ENCODE measurements at places on chromosomes 6 and 20.

GRCh38 chr6:167398214-167399050 is 73.5 kb downstream of the TTLL2 start:
- no peak for DNase-seq

DNA sequence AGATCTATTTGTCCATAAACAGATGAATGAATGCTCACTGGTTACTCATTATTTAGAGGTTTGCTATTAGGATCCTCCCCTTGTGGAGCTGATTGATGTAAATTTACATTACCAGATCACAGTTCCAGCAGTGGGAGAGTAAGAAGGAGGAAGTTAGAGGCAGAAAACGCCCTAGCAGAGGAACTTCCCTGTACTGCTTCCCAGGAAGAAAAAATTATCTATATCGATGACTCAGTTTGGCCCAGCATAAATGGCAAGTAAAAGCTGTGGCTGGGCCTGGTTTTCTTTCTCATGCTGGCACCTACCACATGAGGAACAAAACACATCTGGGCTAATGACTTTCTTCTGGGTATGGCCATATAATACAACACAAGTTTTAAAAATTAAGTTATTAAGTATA is 35.7 kb downstream of the DNAAF9 start:
- no peak for DNase-seq

DNA sequence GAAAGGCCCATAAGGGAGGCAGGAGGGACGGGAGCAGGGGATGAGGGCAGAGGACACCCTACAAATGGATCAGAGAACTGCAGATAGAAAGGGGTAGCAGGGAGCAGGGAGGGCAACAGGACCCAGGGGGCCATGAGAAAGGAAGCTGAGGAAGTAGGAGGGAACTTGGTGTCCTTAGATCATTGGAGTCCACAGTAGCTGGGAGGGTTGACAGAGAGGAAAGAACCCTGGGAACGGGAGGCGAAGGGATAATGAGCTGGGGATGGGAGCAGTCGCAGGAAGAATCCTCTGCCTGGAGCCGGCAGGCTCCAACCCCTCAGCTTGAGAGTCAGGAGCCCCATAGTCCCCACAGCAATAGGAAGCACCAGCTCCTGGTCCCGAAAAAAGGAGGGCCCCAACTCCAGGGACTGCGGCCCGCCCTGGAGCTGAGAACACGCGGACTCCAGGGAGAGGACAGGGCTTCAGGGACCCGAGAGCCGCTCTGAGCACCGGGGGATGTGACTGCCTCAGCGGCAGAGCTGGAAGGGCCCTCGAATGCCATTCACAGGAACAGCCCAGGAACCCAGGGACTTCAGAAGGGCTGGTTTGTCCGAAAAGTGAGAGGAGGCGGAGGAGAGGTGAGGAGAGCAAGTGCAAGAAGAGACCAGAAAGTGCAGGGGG is 32.7 kb downstream of the HLA-A start:
- DNase-seq = no peak

DNA sequence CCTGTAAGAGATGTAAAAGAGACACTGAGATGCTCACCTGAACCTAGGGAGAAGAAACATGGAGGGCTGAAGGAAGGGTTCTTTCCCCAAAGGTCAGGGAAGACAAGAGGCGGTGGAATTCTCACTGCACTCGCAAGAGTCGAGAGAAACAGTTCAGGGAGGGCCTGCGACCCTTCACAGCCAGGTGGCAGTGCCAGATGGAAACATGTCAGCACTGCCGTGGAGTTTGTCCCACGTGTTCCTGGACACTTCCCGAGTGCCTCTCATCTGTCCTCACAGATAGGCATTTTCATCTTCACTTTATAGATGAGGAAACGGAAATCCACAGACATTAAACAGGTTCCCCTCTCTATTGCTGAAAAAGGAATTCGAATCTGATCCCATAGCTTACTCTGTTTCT is 70.4 kb upstream of the SYNJ2 start:
- no peak for DNase-seq

DNA sequence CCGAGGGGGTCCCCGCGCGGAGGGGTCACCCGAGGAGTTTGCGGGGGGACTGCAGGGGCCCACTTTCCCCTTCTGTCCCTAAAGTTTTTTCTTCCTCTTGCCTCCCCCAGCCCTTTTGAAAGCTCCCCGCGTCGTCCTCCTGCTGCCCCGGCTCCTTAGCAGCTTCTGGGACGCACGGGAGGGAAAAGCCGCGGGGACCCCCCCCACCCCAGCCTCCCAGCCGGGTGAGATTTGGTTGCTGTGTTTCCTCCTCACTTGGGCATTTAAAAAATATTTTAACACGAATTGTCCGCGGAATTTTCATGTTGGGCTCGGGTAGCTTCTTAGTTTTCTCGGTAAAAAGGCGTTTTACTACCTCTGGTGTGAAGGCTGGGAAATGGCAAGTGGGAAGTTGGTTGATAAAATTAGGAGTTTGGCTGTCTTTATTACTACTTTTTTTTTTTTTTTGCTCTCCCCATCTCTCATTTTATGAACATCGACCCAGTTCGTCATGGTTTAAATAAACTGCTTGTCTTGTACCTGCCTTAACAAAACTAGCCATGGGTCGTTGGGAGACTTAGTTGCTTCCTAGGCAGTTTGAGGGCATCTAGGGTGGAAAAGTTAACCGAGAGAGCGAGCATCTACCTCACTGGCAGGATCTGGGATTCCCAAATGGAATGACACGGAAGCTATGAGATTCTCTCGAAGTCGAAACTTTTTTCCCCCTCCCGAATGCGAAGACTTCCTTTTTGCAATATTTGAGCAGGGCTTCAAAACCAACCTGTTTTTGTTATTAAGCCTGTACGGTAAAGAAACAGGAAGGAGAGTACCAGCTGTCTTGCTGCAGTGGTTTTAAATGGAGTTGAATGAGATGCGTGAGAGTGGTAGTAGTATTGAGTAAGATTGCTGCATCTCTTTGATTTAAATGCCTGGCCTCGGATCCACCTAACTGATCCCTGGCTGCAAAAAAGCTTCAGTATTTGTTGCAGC is 868 bp downstream of the NCOA3 start:
- DNase-seq = no peak

DNA sequence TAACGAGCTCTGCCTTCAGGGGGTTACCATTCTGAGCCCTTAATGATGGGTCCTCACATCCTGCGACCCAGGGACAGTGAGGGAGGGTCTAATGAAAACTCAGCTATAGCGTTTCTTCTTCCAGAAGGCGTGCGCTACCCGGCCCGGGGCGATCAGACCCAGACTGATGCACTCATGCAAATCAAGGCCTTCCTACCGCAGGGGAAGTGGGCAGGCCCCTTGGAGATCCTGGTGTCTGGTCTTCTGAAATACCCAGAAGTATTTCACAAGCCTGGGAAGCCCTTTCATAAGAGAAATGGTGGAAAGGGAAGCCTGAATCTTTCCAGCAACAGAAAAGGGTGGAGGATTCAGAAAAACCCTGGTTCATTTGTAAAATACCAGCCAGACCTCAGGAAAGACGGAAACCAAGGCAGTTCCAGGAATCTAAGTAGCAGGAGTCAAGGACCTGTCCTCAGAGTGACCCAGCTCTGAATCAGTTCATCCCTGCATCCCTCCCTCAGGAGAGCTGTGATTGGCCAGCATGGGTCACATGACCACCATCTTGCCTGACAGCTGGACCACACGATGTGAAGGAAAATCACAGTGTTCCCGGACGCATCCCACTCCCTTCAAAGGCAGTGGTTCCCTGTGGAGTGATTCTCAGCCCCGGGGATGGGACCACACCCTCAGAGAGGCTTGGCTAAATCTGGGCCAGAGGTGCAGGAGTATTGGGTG is 12.7 kb downstream of the BFSP1 start:
- DNase-seq = no peak

- no peak for DNase-seq
Measured at GRCh38 chr6:41342241-41342640, 6.8 kb downstream of the NCR2 start.

DNA sequence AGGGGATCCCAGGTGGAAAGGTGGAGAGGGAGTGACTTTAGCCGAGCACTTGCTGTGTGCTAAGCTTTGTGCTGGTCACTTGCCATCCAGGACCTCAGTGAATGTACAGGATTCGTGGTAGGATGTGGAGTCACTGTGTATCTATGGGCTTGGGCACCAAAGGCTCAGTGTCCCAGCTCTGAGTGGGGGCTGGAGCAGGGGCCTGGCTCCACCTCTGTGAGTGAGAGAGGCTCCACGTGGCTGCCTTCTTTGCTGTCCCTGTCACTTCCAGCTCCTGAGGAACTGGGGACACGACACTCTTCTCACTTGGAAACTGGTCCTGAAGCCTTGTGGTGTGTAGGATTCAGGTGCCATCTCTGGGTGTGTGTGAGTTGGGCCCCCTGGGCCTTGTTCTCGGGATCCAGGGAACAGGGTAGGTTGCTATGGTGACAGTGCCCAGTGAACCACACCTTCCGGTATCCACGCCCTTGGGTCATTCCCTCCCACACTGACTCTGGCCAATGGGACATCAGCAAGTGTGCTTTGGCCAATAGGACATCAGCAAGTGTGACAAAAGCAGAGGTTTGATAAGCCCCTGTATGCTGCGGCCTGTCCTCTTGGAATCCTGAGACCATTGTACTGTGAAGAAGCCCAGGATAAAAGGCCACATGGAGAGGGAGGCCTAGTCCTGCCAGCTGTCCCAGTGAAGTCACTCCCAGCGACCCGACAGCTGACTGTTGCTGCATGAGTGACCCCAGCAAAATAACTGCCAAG is 87.7 kb downstream of the CDH22 start:
- no peak for DNase-seq

DNA sequence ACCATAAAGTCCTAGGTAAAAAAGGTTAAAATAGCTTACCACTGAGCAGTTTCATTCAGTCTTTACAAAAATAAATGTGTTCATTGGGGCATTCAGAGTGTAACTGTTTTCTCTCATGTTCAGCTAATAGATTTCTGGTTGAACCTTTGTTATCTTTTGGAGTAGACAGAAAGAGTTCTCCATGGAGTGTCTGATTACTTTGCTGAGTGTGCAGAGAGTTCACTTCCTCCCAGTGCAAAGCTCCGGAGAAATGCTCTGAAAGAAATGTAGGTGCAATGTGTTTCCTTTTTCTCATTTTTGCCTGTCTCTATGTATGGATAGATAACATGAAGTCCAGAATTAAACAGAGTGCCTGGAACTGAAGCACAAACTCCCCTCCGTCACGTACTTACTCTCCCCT is 52.6 kb downstream of the JAG1 start:
- DNase-seq = no peak

DNA sequence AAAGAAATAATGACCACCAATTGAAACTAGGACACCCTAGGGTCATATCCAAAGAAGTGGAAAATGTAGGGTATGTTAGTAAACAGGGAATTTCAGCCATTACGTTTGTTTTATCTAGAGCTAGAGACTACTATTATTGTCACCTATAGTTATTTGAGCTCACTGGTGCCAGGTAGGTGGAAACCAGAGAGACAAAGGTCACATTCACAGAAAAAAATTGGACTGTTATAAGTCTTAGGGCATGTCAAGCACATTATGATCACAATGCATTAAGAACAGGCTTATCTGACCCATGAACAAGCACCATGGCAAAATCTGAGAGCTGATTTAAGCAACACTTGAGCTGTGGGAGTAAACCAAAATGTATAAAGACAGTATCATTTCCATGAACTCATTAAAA is 530.1 kb upstream of the CITED2 start:
- DNase-seq = no peak

- no peak for DNase-seq
Measured at GRCh38 chr20:17655865-17656479, 26.1 kb downstream of the RRBP1 start.

GRCh38 chr6:109623288-109623687 is 67.7 kb downstream of the AK9 start:
- DNase-seq = no peak

DNA sequence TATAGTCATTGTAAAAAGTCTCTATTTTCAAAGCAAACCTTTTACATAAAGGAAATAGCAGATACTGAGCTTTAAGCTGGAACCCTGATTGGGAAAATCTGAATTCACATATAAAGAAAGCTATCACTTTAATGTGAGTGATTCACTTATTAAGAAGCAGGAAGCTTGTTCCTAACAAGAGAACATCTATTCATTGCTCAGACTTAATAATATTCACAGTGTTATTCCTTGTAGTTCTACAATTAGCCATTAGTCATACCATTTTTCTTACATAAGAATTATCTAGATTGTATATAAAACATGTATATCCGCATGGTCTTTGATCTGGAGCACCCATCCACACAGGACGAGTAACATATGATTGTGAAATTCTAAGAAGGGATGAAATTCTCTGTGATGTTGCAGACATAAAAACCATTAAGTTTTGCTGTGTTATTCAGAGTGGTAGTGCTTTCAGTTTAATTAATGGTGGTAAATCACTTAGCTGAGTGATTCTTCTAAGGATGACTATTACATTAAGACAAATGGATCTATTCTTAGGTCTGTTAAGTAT is 71.1 kb upstream of the FOXQ1 start:
- DNase-seq = no peak

GRCh38 chr6:159616456-159616855 is 76.6 kb downstream of the SOD2 start:
- DNase-seq = no peak

GRCh38 chr20:47574616-47575364 is 73.1 kb downstream of the NCOA3 start:
- no peak for DNase-seq

DNA sequence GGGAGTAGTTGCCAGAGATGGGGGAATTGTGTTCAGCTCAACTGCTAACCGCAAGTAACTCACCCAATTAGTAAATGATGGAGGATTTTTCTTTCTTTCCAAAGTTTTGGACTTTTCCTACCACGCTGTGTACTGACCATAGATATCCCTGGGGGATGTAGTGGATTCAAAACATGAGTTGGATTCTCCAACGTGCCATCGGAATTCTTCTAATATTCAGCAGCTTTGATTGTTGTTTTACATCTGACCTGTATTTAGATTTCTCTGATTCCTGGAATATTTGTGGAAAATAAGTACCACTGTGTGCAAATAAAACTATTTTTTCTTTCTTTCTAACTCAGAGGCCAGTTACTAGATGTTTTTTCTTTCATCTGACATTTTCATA is 1.1 kb downstream of the CCDC170 start:
- no peak for DNase-seq

DNA sequence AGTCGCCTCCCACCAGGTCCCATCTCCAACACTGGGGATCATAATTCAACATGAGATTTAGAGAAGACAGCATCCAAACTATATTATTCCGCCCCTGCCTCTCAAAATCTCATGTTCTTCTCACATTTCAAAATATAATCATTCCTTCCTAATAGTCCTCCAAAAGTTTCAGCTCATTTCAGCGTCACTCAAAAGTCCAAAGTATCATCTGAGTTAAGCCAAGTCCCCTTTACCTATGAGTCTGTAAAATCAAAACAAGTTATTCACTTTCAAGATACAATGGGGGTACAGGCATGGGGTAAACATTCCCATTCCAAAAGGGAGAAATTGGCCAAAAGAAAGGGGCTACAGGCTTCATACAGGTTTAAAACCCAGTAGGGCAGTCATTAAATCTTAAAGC is 39.5 kb upstream of the SUMO4 start:
- DNase-seq = no peak
